Femur (tissue), 1 donor: ENCODE measurements at places on chromosomes 11 and 22.

DNA sequence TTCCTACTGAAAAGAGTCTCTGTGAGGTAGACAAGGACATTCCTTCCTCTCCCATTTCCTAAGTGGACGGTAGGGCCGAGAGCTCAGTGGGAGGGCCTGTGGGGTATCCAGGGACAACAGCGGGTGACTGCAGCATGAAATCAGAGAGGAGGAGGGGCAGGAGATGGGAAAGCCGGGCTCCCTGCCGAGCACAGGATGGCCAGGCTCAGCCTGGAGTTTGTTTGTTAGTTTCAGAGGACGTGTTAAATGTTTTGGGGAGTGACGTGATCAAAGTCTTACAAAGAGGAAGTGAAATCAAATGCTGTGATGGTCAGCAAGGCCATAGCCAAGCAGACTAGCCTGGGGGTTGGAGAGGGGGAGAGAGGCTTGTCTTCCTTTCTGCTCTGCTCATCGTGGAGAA is 152.7 kb downstream of the ADAMTS15 start:
- DNase-seq: peak; percentile 72

DNA sequence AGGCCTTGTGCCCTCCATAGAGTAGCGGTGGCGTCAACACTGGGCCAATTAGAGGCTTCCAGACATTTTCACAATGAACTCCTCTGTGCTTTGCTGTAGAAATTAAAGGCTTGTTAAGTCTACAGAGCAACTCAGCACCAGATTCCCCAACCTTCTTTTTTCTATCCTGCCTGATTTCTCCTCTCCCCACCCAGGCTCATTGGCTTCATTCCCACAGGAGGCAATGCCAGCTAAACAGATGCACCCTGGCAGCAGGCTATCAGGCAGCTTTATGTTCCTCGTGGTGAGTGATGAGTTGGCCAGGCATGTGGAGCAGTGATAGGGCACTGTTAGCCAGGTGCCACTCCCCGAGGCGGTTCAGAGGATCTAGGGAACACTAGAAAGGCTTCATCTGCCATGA is 4.8 kb downstream of the DIXDC1 start:
- DNase-seq: peak; percentile 67

DNA sequence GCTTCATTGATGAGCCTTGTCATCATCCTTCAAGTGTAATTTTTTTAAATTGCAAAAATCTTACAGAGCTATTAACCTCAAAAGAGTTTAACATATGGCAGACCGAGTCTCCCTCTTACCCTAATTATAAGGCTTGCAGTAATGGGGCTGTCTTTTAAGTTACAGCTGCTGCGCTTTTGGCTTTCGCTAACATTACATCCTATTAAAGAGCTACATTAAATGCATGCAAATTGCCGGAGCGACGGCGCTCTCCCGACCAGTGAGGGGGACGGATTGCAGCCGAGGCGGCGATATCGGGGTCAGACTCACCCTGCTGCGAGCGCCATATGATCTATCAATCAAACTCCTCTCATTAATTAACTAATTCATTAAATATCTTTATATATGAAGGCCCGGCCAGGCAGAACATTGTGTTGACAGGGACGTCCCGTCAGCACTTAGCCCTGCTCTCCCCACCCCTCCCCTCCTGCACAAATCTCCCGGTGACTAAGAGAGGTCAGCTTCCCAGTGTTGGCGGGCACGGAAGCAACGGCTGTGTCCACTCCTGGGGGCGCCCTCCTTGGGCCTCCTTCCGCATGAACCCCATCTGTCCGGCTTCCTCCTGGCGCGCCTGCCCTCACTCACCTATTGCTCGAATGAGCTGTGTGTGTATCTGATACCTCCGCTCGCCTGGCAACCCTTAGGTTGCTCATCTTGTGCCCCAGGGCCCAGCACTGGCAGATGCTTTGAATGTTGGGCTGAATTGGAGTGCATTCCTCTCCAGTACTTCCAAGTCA is 156.0 kb upstream of the CADM1 start:
- DNase-seq: no peak

DNA sequence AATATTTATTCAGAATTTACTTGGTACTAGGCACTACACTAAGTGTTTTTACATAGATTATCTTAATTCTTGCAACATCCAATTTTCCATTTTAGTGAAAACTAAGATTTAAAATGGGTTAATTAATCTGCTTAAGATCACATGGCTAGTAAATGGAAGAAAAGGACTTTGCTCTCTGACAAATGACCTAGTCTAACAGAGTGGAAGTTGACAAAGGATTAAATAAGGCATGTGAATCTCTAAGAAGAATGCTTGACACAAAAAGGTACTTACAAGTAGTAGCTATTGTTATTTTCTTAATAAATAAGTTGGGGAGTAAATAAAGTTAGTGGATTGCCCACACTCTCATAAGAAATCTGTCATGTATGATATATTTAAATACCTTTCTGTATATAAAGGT is 584.8 kb downstream of the DLG2 start:
- no peak for DNase-seq

- DNase-seq: no peak
These were observed 727.4 kb downstream of the ETS1 start for GRCh38 chr11:127859941-127860354.

- no peak for DNase-seq
These were observed 53.0 kb upstream of the RDX start for GRCh38 chr11:110349138-110349996.

GRCh38 chr11:113113801-113114704 is 152.8 kb downstream of the NCAM1 start:
- DNase-seq: peak; percentile 71

- DNase-seq: no peak
These were observed 2.6 kb downstream of the LAMTOR1 start for GRCh38 chr11:72100462-72100861.

DNA sequence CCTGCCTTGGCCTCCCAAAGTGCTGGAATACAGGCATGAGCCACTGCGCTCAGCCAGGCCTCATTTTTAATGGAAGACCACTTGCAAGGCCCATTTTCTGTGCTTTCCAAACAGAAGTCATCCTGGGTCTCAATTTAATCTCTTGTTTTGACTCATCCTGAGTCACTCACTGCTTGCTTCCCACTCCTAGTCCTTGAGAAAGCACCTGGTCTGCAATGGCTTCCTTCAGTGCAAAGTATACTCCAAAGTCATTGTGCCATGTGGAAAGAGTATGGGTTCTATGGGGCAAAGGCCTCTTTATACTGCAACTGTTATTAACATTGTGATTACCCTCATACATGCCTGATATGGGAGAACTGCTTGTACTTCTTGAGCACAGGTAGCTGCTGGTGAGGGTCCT is 18.3 kb upstream of the SLC5A1 start:
- no peak for DNase-seq
